ENCODE measurements at places on chromosomes 13 and 19.
A peak's percentile ranks its signal among the peaks of the same experiment; 100 is the strongest.

DNA sequence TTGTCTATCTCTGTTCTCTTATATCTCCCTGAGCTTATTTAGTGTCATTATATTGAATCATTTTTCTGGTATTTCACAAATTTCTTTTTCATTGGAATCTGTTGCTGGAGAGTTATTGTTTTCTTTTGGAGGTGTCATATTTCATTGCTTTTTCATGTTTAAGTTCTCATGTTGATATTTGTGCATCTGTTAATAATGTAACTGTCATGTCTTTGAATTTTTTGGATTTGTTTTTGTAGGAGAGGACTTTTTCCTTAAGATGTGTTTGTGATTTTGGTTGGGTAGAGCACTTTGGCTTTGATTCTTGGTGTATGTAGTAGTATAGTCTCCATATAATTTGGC is 64.0 kb downstream of the DNAJC3 start:
- ATAC-seq, result no peak

GRCh38 chr19:21317821-21318220 is 11.4 kb downstream of the ZNF708 start:
- no peak for ATAC-seq

DNA sequence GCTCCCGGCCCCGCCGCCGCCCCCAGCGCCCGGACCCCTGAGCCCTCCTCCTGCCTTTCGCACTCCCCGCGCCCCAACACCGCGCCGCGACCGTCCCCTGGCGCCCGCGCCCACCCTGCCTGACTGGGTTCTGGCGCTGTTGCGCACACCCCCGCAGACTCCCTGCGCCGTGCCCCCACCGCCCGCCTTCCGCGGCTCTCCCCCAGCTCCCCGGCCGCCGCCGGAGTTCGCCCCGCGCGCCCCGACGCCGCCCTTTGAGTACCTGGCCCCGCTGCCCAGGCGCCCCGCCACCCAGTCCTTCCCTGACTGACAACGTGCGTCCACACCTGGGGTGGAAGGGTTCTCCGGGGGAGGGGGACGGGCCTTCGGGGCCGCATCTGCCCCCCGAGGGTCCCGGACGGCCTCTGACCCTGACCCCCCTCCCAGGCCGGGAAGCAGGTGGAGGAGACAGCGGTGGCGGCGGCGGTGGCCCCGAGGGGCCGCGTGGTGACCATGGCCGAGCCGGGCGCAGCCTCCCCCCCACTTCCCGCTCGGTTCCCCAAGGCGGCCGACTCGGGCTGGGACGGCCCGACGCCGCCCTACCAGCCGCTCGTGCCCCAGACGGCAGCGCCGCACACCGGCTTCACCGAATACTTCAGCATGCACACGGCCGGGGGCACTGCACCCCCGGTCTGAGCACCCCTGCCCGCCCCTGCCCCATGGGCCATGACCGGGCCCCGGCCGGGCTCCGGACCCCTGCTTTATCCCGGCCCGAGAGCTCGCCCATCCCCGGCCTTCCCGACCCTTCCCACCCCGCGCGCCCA is 1.4 kb upstream of the MEGF8 start:
- ATAC-seq, result no peak

- no peak for ATAC-seq
Measured at GRCh38 chr13:36405151-36405550, 27.1 kb upstream of the CCNA1 start.

DNA sequence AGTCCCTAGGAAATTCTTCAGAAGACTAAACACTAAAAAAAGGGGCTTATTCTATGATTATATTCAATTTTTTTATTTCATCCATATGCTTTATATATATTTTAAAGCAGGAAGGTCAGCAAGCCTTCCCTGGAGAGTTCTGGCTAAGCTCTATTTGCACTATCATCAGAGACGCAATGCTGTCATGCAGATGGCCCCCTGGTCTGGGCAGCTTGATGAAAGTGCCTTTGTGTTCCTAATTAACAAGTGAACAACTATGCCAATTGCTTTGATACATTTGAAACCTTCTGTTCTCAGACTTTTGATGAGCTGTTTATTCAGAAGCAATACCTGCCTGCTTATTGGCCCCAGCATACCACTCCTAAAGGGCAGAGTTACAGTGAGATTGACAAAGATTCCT is 1344.6 kb downstream of the OLFM4 start:
- no peak for ATAC-seq

GRCh38 chr19:51319649-51320279 is 8.3 kb downstream of the IGLON5 start:
- no peak for ATAC-seq

GRCh38 chr19:15218501-15218900 is 13.7 kb downstream of the EPHX3 start:
- ATAC-seq, result no peak

GRCh38 chr19:58229255-58229639 is 533 bp downstream of the ZNF544 start:
- ATAC-seq, result peak; percentile 13

DNA sequence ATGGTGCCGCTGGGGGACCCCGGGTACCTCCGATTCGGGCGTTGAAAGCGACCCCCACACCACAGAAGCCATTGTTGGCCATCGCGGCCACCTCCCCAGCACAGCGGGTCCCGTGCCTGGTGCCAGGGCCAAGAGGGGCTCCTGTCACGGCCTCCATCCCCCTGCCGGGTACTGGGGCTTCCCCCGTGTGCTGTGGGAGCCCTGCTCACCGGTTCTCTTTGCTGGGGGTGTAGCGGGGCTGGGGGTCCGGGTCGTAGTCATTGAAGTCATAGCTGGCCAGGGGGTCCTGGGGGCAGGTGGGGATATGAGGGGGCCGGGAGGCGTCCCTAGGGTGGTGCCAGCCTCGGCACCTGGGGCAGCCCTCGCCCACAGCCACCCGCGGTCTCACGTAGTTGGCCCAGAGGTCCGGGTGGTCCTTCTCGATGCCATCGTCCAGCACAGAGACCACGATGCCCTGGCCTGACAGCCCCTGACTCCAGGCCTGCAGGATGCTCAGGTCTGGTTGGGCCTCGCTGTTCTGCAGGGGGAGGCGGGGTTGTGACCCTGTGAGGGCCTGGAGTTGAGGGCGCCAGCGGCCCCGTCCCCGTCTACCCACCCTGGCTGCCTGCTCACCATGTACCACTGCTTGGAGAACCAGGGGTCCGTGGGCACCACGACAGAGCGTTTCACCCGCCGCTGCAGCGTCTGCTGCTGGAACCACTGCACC is 2.4 kb downstream of the PCSK4 start:
- no peak for ATAC-seq

- no peak for ATAC-seq
Measured at GRCh38 chr19:4972509-4973230, 3.8 kb downstream of the KDM4B start.

DNA sequence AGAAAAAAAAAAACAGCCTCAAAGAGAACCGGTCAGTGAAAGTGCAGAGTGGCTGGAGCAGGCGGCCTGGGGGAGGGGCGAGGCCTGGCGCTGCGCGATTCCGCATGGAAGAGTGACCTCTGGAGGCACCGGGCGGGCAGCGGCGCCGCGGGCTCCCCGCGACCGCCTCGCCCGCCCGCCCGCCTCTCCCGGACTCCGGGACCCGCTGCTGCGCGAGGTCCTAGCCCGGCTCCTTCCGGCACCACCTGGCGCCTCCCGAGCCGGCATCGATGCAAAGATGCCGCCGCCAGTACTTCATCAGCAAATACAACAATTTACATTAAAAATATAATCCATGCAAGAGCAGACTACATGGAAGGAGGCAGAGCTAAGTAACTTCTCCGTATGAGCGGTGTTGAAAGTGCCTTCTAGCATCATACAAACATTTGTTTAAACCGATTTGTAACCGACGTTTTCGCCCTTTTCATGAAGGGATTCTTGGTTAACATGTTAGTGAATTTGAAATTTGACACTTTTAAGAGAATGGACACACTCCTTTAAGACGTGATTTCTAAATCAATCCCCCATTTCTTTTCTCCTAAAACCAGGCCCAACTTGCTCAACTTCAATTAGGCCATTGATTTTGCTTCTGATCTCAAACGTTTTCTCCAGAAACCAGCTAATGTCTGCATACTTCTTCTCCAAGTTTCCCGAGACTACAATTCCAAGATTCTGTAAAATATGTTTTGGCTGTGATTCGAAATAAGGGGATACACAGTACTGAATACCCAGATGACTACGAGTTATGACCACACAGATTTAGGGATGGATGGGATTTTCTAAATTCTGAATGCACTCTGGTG is 2.1 kb downstream of the EFNB2 start:
- peak; percentile 37 for ATAC-seq

GRCh38 chr19:19871932-19872331 is 6.2 kb downstream of the ZNF253 start:
- no peak for ATAC-seq

DNA sequence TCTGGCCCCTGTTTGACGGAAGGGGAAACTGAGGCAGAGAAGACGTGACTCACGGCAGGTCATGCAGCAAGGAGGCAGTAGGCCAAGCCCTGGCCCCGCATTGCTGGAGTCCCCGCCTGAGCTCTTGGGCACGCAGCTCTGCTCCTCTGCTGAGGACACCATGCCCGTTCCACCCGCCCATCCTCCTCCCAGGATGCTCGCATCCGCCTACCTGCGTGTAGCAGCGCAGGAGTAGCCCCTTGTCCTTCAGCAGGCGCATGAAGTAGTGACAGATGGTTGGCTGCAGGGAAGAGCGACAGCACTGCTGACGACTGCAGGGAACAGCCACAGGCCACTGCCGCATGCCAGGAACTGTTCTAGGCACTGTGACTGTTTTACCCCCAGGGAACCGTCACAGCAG is 10.5 kb downstream of the SIRT2 start:
- no peak for ATAC-seq

GRCh38 chr13:43662976-43663375 is 123.8 kb downstream of the ENOX1 start:
- ATAC-seq, result no peak
